NCI-H1092 (cell line): ENCODE measurements at places on chromosomes 5 and 9.

DNA sequence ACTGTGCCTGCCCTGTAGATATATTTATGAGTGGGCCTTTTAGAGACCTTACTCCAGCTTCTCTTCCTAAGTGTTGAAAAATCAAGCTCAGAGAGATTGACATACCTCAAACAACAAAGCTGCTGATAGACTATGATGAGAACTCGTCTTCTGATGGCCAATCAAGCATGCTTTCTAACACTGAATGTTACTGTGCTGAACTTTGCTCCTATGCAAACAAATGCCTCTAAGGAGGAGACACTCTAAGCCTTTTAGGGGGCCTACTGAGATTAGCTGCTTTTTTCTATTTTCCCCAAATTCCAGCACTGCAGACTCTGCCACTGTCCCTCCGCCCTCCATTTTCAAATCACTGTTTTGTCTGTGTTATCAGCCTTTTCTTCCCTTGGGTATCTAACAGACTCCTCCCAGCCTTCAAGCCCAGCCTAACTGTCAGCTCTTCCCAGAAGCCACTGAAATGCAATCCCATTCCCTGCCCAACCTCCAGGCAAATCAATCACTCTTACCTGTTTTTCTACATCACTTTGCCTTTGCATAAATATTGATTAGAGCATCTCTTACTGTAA is 39.5 kb downstream of the TXNDC8 start:
- DNase-seq, result no peak

- no peak for DNase-seq
Measured at GRCh38 chr5:154118385-154118784, 72.1 kb upstream of the GALNT10 start.

DNA sequence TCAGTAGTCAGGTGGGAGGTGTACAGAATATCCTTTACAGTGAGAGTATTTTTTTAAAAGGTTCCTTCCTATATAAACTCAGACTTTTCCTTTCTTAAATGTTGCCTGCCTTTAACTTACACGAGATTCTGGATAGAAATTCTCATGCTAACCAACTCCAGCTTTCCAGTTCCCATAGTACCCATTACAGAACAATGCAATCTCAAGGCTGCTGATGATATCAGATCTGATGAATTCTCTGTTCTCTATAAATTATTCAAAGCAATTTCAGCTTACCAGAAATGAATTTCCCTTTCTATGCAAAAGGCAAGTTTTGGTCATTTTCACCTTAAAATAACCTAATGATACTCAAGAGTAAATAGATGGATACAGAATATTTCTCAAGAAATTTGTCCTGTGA is 90.3 kb downstream of the NUDT12 start:
- DNase-seq, result no peak

DNA sequence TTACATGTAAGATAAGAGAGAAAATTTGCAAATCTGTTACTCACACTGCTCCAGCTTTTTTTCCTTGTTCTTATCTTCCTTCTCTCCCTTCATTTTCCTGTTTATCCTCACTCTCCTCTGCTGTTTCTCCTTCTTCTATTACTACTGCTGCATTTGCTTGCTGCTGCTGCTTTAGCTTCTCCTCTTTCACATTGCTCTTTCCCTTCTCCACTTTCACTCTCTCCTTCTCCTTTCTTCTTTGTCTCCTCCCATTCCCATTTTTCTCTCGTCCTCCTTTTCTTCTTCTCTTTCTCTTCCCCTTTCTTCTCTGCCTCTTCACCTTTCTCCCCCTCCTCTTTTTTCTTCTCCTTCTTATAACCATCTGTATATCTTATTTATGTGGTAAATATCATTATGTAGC is 288.6 kb downstream of the CDH9 start:
- DNase-seq, result no peak

GRCh38 chr5:164139423-164139822 is 634.0 kb downstream of the MAT2B start:
- DNase-seq, result no peak

- peak; percentile 77 for DNase-seq
Measured at GRCh38 chr9:106333481-106333880, 529.5 kb upstream of the ZNF462 start.

DNA sequence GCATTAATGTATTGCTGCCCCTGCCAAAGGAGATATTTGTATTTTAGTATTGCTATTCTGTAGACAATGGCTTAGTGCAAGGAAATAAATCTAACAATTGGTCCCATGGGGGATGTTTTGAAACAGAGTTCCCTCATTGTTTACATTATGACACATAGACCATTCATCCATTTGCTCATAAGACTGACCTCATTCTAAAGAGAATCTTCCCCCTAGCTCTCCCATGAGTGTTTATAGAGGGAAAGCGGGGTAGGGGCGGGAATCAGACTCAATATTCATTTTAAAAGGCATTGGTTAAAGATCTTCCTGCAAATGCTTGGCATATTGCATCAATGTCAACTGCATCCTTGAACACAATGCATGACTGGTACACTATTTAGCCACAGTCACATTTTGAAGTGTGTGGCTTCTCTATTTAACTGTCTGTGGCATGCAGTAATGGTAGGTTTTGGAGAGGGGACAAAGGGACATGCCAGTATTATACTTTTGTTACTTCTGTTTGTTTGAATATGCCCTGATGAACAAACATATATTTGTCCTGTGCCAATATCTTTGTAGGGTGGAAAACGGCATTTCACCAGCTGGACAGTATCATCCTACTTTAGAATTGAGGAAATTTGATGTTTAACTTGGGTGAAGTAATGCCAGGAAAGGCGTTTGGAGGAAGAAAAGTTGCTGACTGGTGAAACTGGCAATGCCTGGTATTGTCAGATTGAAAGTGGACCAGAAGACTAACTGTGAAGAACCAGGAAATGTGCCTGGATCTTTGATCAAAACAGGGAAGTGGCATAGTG is 84.1 kb upstream of the MEGF10 start:
- no peak for DNase-seq

DNA sequence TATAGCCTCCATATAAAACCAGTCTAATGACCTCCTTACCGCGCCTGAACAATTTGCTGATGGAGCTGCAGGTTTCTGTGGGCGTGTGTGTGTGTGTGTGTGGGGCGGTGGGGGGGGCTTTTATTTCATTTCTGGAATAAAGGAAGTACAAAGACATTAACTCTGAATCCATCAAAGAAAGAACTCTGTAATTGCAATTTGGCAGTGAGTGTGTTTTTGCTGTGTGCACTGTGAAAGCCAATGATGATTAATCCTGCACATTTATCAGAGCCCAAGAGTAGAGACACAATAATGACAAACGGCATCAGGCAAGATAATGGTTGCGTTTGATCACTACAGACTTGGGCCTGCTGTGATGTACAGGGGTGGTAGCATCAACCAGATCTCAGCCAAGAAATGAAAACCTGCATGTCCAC is 29.3 kb upstream of the NDFIP1 start:
- peak; percentile 68 for DNase-seq

DNA sequence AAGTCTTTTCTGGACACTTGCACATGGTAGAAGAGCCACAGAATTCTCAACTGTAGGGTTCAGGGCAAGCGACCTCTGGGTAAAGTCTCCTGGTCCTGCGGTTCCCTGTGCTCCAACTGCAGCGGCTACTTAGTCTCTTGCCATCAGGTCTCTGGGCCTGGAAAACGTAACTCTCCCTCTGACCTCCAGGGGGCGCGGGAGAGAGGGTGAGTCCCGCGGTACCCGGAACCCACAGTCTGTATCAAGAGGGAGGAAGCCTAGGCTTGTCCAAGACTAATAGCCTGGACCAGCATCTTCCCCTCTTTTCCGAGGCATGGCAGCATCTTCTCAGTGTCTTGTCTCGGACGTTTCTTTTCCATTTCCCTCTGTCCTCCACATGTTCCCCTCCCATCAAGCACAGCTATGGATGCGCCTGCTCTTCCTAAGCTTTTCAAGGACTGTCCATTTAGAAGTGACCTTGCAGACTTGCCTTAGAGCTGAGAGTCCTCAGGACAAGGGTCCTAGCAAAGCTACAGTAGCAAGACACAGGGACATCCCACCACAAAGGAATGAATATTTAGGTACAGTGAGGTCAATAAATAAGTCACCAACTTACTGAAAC is 59.3 kb downstream of the FSTL4 start:
- DNase-seq, result peak; percentile 15

DNA sequence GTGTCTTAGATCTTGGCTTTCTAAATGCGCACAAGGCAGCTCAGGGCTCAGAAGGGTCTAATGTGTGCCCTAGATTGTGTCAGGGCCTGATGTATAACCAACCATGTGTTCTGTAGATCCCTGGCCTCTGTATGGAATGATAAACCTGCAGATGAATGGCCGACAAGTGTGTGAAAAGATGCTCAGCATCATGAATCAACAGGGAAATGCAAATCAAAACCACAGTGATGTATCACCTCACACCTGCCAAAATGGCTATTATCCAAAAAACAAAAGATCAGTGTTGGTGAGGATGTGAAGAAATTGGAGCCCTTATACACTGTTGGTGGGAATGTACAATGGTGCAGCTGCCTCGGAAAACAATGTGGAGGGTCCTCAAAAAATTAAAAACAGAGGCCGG is 489.8 kb downstream of the SEMA5A start:
- DNase-seq, result no peak

GRCh38 chr5:25891691-25892090 is 1146.7 kb downstream of the CDH9 start:
- DNase-seq, result no peak

DNA sequence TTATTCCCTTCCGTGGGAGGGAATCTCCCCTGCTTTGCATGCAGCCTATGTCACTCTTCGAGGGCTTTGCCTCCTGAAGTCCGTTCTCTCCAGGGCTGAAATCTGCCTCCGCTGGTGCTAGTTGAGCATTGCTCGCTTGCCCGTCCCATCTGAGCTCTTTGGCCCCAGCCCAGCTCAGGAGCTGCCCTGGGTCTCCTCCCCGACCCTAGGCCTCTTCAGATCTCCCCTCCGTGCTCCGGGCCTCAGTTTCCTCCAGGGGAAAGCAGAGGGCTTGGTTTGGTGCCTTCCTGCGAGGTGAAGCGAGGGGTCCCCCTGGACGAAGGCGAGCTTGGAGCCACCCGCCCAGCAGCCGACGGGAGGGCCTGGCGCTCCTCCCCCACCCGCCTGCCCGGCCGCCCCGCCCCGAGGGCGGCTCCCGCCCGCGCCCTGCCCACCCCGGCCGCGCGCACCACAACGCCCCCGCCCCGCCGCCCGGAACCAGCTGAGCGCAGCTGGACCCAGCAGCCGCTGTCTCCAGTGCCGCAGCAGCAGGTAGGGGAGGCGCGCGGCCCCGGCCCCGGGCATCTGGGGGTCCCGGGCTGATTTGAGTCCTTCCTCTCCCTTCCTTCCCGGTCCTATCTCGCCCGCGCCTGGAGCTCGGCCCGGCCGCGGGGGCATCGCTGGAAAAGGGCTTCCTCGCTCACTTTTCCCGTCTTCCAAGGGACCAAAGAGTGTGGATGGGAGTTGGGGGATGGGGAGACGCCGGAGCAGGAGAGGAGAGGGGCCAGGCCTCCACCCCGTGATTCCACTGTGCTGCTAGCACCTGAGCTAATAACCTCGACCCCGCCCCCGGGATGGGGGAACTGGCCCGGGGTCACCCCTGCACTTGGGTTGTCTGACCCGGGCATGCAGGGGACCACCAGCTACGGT is at the start of gene GSN:
Gene GSN, plus strand, starts transcription at position 474 of the 909 bp plus-strand sequence. CDS start 33,810 bp downstream, outside the sequence.
- DNase-seq, result peak; percentile 21

DNA sequence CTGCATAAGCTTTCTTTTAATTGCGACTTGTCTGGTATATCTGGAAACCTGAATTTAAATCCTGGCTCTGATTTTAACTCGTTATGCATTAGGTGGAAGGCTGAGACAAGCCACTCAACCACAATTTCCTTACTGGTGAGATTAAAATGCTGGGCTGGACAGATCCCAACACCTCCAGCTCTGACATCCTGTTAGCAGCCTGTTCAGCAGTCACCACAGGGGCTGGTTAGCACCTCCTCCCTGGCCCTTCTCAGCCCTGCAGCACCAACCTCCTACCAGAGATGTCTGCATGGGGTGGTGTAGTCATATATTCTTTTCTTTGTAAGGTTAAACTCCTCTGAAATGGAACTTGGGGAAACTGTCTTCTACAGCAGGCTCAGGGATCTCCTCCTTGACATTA is 156.5 kb upstream of the NFIL3 start:
- DNase-seq, result no peak

DNA sequence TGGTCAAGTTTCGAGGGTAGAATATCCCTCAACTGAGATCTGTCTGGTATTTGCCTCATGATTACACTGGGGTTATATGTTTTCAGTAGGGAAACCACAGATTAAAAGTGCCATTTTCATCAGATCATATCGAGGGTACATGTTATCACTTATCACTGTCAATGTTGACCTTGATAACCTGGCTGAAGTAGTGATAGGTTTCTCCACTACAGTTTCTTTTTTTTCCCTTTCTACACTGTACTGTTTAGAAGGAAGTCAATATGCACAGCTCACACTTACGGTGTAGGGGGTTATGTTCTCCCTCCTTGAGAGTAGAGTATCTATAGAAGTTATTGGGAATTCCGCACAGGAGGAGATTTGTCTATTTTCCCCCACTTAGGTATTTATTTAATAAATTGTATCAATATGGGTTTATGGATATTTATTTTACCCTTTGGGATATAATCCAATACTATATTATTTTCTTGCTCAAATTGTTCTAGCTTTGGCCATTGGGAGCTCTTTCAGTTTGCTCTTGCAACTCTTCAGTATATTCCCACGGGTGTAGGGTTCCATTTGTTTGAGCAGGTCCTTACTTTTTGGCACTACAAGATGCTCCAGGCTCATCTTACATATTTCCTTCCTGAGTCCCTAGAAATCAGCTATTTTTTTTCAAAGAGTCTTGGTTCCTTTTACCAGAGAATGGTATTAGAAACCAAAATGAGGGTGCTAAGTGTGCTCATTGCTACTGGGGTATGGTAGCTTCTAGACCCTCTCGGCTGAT is 444.5 kb downstream of the RAB3C start:
- DNase-seq, result no peak

DNA sequence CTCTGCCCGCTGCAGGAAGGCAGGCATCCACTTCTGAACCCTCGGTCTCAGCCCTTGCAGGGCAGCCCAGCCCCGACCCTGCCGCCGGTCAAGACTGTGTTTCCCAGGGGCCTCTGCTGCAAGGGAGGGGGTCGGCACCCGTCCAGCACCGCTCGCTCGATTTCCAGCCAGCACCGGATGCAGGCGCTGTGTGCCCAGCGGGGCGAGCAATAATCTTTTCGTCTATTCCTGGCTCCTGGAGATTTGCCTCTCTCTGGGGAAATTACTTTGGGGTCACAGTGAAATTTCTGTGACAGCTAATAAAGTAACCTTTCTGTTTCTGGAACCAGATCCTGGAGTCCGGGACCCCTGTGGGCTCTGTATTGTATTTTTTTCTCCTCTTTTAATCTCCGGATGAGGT is 155.3 kb downstream of the COL23A1 start:
- peak; percentile 32 for DNase-seq
